NCI-H187 (cell line): ENCODE measurements at places on chromosomes 3 and 15.

- no peak for DNase-seq
Observed at GRCh38 chr15:30063835-30064546, 18.8 kb upstream of the GOLGA8J start.

- DNase-seq: no peak
Observed at GRCh38 chr15:44058126-44058525, 136.9 kb downstream of the FRMD5 start.

DNA sequence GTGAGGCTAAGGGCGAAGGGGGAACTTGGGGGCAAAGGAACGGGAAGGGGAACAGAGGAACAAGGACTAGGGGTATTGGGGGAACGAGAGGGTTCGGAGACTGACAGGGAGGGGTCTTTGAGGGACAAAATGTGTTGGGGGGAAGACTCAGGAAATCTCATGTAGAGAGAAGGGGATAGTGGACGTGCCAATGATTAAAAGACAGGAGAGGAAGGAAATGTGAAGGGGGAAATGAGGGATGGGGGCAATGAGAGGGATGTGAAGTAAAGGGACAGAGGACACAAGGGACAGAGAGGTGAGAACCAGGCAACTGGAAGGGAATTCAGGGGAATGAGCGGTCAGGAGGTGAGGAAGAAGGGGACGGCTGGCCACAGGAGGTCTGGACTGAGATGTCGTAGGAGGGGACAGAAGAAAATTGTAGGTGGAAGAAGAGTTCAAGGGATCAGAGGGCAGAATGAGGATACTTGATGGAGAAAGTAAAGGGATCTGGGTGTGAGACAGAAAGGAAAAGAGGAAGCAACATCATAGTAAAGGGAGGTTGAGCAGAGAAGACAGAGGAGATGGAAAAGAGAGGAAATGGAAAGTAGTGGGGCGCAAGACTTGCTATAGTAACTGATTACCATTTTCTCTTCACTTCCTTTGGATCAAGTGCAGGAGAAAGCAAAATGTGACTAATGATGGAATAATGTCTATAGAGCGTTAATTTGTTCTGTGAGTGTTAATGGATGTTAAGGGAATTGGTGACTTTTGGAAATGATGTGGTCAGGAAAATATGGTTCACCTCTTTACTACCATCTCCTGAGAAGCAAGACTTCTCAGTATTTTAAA lies 749 bp downstream of the RAB8B start:
- no peak for DNase-seq

- no peak for DNase-seq
Observed at GRCh38 chr3:150348500-150348899, 59.6 kb upstream of the TSC22D2 start.

DNA sequence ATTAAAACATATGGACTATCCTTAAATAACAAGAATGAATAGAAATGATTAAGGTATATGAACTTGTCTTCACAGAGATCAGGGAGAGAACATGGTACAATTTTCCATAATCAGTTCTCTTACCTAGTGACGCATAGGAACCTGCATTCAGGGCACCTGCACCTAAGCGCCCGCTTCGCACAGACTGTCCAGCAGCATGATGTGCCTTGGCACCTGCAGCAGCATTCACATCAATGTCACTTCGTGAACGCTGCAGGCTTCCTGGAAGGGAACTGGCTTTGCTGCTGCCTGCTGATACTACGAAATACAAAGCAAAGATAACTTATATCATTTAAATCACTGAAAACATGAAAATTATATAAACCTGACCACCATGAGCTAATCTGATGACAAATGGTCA lies 115.2 kb downstream of the CLASP2 start:
- no peak for DNase-seq

- DNase-seq: peak; percentile 29
Observed at GRCh38 chr15:69697916-69698315, 245.3 kb downstream of the RPLP1 start.

- DNase-seq: no peak
Observed at GRCh38 chr15:99454941-99455788, 110.6 kb upstream of the MEF2A start.

GRCh38 chr15:70034141-70034540 lies 63.6 kb downstream of the TLE3 start:
- no peak for DNase-seq

GRCh38 chr3:38655708-38656300 lies 6.3 kb upstream of the SCN5A start:
- no peak for DNase-seq

DNA sequence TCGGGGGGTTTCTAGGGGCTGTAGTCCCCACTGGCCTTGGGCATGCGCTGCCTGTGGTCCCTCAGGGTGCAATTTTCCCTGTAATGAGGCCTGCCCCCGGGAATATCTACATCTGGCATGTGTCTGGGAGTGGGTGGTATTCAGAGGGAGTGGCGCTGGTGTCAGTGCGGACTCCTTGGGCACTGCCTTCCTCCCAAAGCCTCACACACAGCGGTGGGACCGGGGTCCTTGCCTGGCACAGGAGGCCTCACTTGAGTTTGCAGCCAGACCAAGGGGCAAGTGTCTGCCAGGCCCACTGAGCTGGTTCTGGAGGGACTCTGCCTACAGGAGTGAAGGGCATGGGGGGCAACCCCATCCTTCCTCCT lies 53.5 kb upstream of the PCSK6 start:
- no peak for DNase-seq

GRCh38 chr3:143122608-143123352 lies 3.2 kb downstream of the CHST2 start:
- DNase-seq: no peak

- no peak for DNase-seq
Observed at GRCh38 chr15:41933326-41933725, 39.0 kb downstream of the EHD4 start.

DNA sequence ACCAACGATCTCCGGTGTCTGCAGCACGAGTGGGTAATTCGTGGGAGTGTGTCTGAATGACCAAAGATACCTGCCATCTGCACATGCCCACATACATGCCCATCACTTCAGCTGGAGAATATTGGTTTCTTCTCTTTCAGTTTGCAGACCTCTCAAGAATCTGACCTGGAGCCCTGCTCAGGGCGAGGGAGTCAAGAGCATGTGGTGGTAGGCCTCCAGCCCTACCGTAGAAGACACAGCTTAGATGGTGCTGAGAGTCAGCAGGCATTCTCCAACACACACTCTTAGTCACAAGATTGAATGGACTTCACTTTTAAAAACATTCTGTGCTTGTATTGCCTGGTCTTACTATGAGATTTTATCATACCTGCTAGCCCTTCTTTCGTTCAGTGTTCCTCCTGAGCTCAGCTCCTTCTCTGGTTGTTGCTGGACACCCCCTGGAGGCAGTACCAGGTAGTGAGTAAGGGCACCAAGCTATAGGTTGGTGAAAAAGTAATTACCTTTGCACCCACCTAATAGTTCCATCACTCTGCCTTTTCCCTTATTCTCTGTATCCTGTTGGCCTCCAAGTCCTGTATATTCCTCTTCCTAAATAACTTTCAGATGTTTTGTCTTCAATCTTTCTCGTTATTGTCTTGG lies 252.0 kb downstream of the CACNA2D3 start:
- DNase-seq: no peak

DNA sequence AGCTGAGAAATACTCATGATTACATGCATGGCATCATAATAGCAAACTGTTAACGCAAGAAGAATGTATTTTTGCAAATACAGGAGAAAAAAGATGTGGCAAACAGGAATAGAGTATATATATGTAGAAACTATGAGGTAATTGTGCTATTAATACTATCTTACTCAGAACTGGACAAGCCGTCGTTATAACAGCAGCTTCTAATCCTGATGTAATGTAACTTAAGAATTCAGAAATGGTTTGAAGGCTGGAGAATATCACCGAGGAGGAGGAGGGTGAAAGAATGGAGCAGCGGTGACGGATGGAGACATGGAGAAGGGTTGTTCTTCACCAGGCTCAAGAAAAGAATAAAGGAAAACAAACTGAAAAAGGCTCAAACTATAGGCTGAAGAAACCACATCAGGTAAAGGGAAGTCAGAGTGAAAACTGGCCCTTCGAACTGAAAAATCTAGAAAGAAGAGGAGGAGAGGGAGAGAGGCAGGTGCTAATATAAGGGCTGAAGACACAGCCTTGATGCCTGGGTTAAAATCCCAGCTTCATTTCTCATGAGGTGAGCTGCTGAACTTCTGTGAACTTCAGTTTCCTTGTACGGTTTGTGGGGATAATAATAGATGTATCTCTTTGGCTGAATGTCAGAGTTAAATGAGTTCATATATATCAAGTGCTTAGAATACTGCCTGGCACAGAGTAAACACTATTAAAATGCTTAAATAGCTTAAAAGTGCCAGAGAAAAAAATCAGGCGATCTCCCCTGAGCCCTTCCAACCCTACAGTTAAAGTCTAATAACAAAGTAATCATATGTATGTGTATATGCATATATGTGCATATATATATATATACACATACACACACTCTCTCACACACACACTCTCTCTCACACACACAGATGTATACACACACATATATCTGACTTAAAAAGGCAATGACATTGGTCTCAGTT lies 43.9 kb downstream of the GOLIM4 start:
- no peak for DNase-seq

DNA sequence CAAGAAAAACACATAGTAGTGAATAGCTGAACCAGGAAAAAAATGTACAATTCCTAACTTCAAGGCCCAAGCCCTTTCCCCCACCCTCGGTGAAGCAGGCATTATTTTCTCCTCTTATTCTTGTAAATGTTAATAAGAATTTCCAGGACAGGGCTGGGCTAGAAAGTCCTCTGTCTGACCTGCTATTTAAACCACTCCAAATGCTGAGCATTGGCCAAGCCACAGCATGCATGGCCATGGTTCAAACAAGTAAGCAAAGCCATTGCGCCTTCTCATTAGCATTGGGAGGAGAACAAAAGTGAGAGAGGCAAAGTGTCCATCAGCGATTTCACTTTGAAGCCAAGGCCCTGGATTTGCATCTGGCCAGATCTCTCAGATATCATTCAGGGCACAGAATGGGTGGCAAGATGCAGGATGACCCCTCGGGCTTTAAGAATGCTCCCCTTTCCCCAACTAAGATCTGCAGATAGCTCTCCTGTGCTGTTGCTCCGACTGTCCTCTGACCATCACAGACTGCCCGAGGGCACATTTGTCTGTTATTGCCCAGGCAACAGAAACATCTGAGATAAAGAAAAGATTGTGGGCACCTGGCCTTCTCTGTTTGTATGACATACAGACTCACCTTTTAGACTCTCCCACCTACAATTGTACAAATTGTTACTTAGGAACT lies 46.3 kb downstream of the CEMIP start:
- DNase-seq: no peak

DNA sequence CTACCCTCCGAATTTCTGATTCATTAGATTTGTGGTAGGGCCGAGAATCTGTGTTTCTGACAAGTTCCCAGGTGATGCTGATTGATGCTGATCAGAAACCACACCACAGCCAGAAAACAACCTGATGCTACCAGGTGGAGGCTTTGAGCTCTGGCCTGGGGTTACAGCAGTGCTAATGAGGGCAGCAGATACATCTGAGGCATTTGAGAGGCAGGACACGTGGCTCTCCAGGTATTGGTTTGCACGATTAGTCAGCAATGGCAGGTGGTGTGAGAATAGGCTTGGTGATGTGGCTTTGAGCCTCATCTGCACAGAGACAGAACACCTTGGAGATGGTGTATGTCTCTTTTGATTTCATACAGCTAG lies 78.8 kb upstream of the THBS1 start:
- no peak for DNase-seq

GRCh38 chr3:155946178-155946577 lies 75.7 kb downstream of the GMPS start:
- DNase-seq: no peak

DNA sequence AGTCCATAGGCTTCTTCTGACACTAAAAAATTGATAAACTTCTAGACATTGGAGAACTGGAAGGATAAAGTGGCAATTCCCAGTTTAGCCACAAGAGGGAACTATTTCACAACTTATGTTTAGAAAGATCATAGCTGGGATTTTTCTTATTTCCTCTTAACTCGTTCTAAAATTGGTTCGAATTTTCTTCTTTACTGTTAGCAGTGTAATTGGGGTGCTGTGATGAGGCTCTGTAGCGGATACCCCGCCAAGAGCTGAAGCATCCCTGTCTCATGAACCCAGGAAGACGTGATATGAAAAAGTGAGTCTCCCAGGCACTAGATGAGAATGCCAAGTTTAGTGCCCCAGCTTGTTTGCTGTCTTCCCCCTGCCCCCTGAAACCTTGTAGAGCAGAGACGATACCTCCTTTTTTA lies 85.1 kb downstream of the PDCD6IP start:
- peak; percentile 5 for DNase-seq

DNA sequence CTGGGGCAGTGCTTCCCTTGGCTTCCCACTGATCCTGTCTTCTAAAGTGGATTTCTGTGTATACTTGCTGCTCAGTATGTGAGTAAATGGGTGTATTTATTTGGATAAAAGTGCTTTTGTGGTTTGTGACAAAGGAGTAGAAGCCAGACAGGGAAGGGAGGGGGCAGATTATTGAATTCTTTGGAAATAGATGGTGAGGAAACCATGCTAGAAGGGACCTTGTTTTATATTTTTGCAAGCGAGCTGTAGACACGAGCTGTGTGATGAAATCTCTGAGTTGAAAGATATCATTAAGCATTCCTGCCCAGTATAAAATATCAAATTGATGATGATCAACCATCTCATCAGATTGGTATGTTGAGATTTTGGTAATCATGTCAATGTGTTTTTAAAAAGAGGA lies 68.9 kb downstream of the DUT start:
- no peak for DNase-seq

GRCh38 chr3:81760924-81761903 lies at the start of gene GBE1:
Gene GBE1 (minus strand): TSS chr3:81761645. CDS start chr3:81761517, 128 bp downstream.
- DNase-seq: peak; percentile 60

- no peak for DNase-seq
Observed at GRCh38 chr3:10251006-10251405, 2.7 kb downstream of the TATDN2 start.

DNA sequence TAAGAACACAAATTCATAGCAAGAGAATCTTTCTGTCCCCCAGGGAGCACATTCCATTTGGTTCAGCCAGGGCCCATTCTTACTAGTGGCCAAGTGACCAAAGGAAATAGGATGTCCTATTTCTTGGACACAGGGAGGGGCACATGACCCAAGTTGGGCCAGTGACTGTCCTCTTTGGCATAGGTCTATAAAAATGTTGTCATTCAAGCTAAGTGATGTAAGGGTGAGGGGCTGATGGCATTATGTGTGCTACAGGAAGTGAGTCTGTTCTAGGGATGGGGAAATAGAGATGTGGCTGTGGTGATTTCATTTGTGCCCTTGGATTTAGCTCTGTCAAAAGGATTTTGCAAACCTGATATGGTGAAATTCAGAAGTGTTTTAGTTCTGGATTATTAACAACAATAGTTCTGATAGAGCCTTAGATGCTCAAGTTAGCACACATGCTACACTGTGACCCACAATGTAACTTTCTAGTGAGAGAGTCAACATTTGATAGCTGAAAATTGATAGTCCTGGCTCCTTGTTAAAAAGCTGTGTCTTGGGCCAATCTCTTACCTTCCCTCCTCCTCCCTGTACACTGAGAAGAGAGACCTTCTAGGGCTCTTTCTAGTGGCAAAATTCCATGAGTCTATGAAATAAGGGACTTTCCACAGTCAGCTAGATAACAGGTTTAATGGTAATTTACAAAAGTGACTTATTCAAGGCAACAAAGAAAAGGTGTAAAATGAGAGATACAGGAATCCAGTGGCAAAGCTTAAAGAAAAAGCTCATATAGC lies 117.2 kb downstream of the THRB start:
- no peak for DNase-seq
